ENCODE measurements at places on chromosomes 1 and 21.

- peak; percentile 90 for DNase-seq
These were observed 87.3 kb downstream of the PCP4 start for GRCh38 chr21:39954570-39954969.

DNA sequence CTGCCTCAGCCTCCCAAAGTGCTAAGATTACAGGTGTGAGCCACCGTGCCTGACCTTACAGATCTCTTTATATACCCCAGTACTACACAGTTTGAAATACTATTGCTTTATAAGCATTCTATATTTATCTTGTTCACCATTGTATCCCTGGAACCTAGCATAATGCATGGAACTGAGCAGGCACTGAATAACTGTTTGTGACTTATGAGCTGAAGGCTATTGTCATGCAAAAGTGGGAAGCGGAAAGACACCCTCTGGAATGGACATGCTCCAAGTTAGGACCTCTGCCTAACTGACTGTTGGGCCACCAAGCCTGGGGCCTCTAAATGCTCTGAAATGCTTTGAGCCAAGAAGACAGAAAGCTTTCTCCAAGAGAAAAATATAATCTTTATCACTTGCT is 8.1 kb downstream of the LRRC41 start:
- DNase-seq, result no peak

GRCh38 chr1:67948151-67949080 is 102.0 kb downstream of the DIRAS3 start:
- no peak for DNase-seq

- DNase-seq, result no peak
These were observed 37.7 kb downstream of the COQ8A start for GRCh38 chr1:226977643-226978431.

GRCh38 chr1:199041173-199041914 is 402.5 kb downstream of the PTPRC start:
- peak; percentile 94 for DNase-seq

- DNase-seq, result peak; percentile 53
These were observed 720.2 kb downstream of the LTN1 start for GRCh38 chr21:28272272-28272992.

DNA sequence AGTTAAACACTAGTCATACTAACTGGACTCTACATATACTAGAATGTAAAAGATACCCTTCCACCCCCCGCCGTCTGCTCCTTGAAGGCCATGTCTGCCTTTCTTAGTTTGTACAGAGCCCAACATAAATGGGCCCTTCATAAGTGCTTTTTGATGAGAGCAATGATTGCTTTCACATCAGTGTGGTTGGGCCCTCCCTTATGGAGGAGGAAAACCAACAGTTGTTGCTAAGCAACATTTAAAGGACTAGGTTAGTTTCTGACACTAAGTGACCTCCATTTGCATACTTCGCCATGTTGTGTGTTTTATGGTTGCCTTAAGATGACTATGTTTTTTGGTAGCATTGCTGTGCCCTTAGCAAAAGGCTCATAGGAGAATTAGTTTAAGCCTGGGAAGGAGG is 182.0 kb upstream of the SGIP1 start:
- DNase-seq, result no peak

GRCh38 chr1:230816018-230816417 is 52.3 kb downstream of the C1orf198 start:
- DNase-seq, result no peak

- no peak for DNase-seq
These were observed 97.1 kb downstream of the RERE start for GRCh38 chr1:8720347-8720746.

- peak; percentile 65 for DNase-seq
These were observed 74.6 kb downstream of the DMRTA2 start for GRCh38 chr1:50348449-50349241.
